NCI-H1694 (cell line): ENCODE measurements at places on chromosomes 1 and 21.

- DNase-seq: no peak
These were observed 58.9 kb downstream of the PTPN14 start for GRCh38 chr1:214492401-214493075.

GRCh38 chr1:110477041-110477440 is 26.1 kb downstream of the PROK1 start:
- no peak for DNase-seq

DNA sequence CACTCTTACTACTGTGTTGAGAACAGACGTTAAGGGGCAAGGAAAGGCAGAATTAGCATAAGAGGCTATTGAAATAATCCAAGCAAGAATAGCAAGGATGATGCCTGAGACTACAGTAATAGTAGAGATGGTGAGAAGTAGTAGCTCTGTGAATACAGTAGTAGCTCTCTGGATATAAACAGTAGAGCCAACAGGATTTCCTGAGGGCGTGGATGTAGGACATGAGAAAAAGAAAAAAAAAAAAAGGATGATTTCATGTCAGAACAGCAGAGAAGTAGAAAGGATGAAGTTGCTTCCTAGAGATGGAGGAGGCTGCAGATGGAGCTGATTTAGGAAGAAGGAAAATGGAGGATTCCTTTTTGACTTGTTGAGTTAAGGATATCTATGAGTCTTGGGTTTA is 112.3 kb downstream of the OMA1 start:
- DNase-seq: no peak

- DNase-seq: no peak
These were observed 431 bp downstream of the RAB42 start for GRCh38 chr1:28592321-28593071.

DNA sequence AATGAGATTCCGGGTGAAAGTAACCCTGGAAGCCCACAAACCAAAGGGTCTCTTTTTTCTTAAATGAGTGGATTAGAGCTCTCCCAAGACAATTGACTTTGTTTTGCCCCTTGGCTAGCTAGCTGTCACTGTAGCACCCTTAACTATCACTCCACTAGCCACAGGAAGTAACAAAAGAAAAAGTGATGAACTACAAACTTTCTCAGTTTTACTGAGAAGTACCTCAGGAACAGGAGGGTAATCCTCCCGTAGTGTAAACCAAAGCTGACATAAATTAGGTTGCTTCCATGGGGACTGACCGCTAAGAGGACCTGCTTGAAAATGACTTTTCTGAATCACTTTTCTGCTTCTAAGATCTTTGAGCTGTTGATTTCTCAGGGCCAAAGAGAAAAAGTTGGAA is 240.1 kb downstream of the BARHL2 start:
- DNase-seq: no peak

- DNase-seq: no peak
These were observed 2.4 kb upstream of the PTGFRN start for GRCh38 chr1:116907351-116907750.

- no peak for DNase-seq
These were observed 118.9 kb downstream of the KCNJ6 start for GRCh38 chr21:37797403-37797802.

DNA sequence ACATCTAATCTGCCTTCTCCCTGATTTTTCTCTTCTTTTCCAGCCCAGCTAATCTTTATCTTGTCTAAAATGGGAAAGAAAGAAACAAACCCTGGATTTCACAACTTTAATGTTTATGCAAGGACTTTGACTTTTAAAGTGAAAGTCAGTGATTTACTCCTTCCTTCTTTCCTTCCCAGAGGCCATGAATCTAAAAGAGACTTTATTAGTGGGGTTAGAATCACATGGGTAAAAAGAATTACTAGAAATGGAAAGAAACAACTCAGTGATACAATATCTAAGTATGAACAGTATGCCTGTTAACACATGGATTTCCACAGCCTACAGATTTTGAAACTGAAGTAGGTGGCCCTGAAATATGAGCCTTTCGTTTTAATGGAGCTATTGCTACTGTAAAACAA is 59.8 kb upstream of the KCNK2 start:
- DNase-seq: no peak

DNA sequence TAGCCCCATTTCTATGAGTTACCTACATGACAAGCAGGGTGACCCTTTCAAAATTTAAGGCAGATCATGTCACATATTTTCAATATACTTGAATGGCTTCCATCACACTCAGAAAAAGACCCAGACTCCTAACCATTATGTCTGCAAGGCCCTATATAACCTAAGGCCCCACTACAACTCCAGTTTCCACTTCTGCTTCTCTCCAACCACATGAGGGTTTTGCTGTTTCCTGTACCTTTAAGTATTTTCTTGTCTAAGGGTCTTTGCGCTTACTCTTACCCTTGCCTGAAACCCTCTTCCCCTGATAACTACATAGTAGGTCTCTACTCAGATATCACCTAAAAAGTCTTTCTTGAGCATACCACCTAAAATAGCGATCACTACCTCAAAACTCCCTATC is 46.1 kb downstream of the SGIP1 start:
- no peak for DNase-seq

- DNase-seq: no peak
These were observed 93.6 kb downstream of the ENAH start for GRCh38 chr1:225559326-225559725.

DNA sequence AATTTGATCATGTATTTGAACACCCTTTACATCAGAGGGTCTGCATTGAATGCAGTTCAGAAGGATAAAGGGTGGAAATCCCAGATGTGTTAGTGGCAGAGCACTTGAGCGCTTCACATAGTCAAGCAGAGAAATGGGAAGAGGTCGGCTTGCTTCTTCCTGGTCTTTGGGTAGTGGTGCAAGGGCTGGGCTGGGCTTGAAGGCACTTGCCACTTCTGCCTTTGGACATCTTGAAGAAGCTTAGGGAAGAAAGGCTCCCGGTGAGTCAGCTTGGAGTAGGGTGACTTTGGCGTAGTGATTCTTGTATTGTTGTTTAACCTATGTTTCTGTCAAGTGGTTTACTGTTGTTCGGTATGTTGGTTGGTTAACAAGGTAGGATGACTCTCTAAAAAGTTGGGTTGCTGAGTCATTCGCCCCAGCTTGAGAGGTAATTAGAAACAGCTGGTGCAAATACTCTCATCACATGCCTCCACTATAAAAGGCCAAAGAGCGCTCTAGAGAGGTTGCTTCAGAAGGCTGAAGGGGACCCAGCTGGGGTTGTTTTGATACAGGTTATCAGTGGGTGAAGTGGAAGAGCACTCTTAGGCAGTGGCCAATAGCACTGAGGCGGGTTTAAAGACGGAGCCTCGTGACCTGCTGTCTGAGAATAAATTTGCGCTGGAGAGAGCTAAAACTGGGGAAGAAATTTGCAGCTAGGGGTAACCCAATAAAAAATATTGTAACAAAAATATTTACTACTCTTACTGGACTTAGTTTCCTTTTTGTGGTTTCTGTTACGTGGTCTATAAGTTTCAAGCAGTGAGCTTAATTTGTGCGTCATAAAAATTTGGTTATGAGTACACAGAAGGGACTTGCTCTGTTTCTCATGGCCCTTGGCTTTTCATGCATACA is 1.4 kb downstream of the BACH1 start:
- peak; percentile 48 for DNase-seq

DNA sequence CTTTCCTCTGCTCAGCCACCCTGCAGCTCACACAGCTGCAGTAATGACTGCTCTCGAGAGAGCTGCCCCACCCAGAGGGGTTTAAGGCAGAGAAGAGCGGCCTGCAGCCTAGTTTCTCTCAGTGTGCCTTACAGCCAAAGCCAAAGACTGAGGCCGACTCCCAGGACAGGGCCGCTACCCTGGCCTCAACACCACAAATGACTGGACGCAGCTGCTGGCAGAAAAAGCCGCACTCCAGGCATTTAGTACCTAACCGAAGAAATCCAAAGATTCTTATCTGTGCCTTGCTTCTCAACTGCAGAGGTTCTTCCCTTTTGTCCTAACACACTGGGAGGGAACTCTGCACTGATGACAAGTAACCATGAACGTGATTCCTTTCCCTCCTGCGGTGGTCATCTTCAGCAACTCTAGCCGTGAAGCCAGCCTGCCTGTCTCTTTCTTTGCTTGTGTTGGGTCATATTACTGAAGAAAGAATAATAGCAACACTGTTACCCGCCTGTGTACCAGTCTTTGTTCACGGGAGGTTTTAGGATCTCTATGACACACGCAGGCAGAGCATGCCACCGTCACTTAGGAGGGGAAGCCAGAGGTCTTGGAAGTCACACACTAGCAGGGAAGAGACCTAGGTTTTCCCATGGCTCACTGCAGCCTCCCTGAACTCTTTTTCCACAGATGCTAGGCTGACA is 202.7 kb downstream of the RHOU start:
- DNase-seq: no peak

DNA sequence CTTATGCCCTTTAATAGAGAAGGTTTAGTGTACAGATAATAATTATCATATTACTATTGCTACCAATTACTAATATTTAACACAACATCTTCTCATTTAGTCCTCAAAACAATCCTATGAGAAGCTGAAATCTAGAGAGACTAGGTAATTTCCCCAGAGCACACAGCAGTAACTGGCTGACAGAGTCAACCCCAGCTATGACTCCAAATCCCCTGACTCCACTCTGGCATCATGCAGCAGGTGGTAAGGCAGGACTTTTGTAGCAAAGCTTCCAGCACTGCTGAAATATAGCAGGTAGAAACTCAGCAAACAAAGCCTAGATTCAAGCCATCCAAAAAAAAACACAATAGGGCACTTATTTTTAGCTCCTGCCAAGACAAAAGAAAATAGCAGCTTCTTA is 79.3 kb upstream of the RGS2 start:
- no peak for DNase-seq

DNA sequence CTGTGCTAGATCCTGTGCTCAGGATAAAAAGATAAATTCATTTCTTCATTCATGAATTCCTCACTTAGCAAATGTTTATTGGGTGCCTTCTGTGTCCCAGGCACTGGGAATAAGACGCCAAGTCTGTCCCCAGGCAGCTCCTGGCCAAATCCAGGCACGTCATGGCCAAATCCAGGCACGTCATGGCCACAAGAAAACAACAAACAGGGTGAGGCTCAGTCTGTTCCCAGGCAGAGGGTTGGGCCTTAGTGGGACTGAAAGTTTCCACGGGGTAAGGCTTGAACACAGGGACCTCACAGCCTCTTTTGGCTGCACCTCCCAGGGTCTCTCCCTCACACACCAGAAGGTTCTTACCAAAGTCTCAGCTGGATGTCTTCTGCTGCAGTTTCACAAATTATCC is 95.7 kb downstream of the PAX7 start:
- no peak for DNase-seq

DNA sequence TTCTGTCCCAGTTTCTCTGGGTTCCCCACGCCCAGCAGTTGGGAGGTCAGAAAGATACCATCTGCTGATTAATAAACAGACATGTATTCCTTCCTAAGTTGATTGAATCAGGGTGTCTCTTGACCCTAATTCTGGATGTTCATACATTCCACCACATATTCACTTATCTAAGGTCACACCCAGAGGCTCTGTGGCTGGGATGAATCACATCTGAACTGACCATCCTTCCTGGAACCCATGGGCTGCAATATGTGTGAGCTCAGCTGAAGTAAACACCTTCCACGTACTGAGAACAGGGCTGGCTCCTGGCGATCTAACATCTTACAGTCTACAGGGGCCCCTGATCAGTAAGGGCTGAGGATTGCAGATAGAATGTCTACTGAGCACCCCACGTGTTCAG is 20.5 kb upstream of the TRABD2B start:
- DNase-seq: no peak

GRCh38 chr1:21590934-21591333 is 78.2 kb downstream of the RAP1GAP start:
- peak; percentile 12 for DNase-seq

GRCh38 chr1:7101187-7101586 is 315.9 kb downstream of the CAMTA1 start:
- no peak for DNase-seq

GRCh38 chr1:104987210-104987609 is 1237.5 kb downstream of the AMY1C start:
- DNase-seq: no peak

DNA sequence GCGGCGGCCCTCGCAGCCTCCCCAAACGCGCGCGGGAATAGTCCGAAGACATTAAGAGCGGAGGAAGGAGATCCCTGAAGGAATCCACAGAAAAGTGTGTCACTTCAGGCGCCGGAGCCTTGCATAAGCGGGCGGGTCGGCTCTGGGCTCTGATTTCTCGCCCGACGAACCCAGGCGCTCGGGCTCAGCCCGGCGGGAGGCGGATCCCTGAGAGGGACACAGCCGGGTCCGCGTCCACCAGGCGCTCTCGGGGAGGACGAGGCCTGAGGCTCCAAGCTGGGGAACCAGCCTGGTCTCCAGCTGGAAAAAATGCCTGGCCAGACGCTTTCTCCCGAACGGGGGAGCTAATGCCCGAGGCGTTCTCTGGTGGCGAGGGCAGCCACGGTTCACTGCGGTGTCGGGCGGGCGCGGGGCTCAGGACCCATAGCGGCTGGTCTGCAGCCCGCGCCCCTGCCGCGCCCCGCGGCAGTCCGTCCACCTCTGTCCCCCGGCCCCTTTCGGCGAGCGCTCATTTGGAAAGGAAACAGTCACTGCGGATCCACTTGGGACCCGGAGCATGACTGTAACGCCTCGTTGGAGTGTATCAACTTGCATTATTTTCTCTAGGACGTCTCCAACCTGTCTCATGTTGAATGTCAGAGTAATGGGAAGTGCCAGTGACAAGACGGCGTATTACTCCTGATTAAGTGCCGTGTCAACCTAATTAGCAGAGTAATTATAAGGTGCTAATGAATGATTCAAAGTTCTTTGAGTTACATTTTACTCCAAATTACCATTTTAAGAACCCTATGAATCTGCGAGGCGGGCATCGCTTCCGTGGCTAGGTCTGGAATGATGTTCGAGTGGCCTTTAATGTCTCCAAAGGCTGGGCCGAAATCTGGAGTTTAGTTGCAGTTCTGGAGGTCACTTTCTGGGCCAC is 1.6 kb upstream of the BARHL2 start:
- no peak for DNase-seq

DNA sequence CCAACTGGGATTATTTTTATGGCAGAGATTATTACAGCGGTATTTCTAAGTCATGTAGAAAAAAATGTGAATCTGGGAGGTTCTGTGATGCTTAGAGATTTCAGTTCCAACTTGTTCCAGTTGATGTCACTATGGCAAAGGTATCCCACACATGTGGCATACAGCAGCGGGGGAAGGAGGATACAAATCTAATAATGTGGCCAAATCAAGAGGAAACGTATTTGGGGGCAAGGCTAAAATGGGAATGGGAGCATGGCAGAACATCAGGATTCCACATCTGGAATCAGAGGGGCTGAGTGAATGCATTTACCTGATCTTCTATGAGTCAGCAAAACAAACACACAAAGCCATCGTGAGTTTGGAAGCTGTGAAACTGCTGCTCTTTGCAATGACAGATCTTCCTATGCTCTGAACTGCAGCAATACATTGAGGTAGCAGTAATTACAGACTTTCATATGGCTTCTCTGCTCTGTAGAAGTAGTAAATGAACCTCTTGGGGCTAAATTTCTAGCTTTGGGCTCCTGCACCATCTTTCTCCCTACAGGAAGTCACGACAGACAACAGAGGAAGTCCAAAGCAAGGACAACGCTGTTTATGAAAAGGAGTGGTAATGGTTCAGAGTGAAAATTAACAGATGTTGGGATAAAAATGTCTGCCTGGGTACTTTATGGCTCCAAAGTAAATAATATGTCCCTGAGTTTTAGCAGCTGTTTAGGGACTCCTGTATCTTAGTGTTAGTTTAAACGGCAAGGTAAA is 55.5 kb downstream of the GABPA start:
- peak; percentile 87 for DNase-seq
